ENCODE measurements at places on chromosomes 16 and 17.

GRCh38 chr16:25045696-25046381 is 30.7 kb upstream of the ARHGAP17 start:
- peak; percentile 74 for DNase-seq
- H3K36me3 ChIP-seq: no peaks in the 10 kb centered on the region
- peaks cover 36% of the 10 kb centered on the region for H3K4me1 ChIP-seq
- H3K4me3 ChIP-seq: no peak overlapping the region

DNA sequence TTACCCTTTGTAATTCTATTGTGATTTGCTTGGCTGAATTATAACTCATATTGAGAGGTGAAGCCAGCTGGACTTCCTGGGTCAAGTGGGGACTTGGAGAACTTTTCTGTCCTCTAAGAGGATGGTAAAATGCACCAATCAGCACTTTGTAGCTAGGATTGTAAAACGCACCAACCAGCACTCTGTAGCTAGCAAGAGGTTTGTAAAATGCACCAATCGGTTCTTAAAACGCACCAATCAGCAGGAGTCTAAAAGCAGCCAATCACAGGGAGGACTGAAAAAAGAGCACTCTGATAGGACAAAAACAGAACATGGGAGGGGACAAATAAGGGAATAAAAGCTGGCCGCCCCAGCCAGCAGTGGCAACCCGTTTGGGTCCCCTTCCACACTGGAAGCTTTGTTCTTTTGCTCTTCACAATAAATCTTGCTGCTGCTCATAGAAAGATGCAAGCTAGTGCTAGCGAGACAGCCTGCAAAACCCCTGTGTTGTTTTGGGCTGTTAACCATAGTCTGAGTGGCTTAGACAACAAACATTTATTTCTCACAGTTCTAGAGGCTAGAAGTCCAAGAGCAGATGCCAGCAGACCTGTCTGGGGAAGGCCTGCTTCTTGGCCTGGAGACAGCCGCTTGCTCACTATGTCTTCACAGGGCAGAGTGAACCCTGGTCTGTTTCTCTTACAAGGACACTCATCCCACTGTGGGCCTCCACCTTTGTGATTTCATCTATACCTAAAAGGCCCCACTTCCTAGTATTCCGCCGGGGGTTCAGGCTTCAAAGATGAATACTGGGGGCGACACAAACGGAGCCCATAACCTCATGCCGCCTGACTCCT is 39.0 kb upstream of the CRISPLD2 start:
- peaks cover 44% of the 10 kb centered on the region for H3K36me3 ChIP-seq
- H3K27me3 ChIP-seq: no peaks in the 10 kb centered on the region
- DNase-seq: no peak
- no peak overlapping the region for H3K27ac ChIP-seq

- no peak for DNase-seq
- no peak overlapping the region for H3K27ac ChIP-seq
Observed at GRCh38 chr16:5059386-5060072, 6.2 kb downstream of the C16orf89 start.

DNA sequence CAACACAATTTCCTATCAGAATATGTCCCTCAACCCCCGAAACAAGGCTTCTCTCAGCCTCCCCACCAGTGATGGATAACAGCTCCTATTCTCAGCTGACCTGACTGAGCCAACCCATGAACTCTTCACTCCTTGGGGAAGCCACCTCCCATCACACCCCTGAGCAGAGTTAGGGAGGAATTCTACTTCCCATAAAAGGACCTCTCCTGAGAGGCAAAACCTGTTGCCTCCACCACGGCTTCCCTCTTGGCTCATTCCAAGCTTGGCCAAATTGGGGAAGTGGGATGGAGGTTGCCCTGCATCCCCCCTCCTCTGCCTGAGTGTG is 5.7 kb upstream of the RASL10B start:
- H3K4me1 ChIP-seq: no peaks in the 10 kb centered on the region
- no peak for DNase-seq
- peaks cover 66% of the 10 kb centered on the region for H3K36me3 ChIP-seq
- H3K4me3 ChIP-seq: no peak overlapping the region
- H3K27me3 ChIP-seq: no peaks in the 10 kb centered on the region

DNA sequence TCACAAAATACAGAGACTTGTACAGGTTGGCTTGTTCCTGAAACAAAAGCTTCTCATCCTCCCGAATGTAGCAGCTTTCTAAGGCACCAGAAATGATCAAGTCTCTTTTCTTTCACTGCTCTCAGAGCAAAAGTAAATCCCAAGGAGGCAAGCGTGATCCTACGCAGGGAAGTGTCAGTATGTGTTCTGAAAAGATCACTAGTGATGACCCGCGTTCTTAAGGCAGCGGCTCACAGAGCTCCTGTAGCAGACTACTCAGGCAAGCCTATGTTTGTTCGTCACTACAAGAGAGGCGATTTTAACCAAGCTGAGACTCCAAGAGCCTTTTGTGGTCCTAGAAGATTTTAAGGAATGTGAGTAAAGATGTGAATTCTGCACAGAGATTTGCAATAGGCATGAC is 34.5 kb downstream of the WIPI1 start:
- H3K4me1 ChIP-seq: no peaks in the 10 kb centered on the region
- H3K4me3 ChIP-seq: no peak overlapping the region
- H3K27ac ChIP-seq: no peak overlapping the region
- H3K27me3 ChIP-seq: peaks cover 10% of the 10 kb centered on the region
- DNase-seq: no peak
- H3K36me3 ChIP-seq: no peaks in the 10 kb centered on the region

- H3K36me3 ChIP-seq: no peaks in the 10 kb centered on the region
- DNase-seq: no peak
Observed at GRCh38 chr17:53032861-53033271, 789.9 kb upstream of the KIF2B start.

DNA sequence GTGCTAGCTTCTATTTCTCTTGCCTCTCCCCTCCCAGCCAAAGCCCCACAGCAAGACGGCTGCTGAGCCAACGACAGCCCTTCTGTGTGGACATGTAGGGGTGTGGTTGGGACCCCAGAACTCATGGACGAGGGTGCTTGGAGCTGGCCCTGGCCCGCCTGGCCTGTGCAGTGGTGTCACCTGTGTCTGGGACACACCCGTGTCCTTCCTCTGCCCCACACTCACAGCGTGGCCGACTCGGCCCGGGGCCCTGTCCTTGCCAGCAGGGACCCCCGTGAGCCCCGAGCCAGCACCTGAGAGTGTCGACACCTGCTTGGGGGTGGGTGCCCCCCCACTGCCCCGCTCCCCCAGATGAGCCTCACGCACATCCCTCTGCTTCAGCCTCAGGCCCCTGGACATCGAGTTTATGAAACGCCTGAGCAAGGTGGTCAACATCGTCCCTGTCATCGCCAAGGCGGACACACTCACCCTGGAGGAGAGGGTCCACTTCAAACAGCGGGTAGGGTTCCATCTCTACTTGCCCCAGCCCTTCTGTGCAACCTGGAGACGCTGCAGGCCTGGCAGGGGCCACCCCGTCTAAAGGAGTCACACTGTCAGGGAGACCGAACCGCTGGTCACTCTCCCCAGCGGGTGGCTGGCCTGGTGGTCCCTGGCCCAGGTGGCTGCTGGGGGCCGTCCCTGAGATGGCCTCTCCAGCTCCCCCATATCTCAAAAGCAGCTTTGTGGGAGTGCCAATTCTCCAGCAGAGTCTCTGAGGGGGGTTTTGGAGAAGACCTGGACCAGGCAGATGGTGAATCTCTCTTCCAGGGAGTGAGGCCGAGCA is 349.8 kb downstream of the SEC14L1 start:
- peaks cover 84% of the 10 kb centered on the region for H3K36me3 ChIP-seq
- DNase-seq: no peak
- H3K27me3 ChIP-seq: no peaks in the 10 kb centered on the region
- H3K4me3 ChIP-seq: no peak overlapping the region

- no peaks in the 10 kb centered on the region for H3K27me3 ChIP-seq
- H3K27ac ChIP-seq: peak overlapping the region; percentile 71
- DNase-seq: peak; percentile 55
Observed at GRCh38 chr17:82862737-82863382, 23.0 kb upstream of the ZNF750 start.

DNA sequence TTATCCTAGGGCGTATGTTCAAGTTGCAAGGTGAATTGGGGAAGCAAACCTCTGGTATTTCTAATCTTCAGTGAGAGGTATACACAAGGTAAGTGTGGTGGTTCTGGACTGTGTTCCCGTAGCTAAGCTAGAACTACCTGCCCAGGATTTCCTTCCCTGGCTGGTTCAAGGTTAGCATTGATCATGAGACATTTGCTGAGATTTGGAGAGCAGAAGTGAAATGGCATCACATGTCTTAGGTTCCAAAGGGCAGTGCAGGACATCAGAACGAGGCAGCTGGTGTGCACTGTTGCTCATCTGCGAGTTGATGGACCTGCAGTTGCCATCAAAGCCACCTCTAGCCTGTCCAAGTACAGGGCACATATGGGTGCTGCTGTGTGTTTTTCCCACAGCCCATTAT is 95.2 kb downstream of the EMP2 start:
- H3K4me3 ChIP-seq: no peak overlapping the region
- H3K36me3 ChIP-seq: peaks cover 20% of the 10 kb centered on the region
- H3K27ac ChIP-seq: peak overlapping the region; percentile 61
- 0 out of 3 replicates have a peak, but pooled peaks cover 3% of the 10 kb centered on the region for H3K4me1 ChIP-seq
- H3K27me3 ChIP-seq: no peaks in the 10 kb centered on the region

GRCh38 chr17:33387406-33387805 is 94.3 kb upstream of the ASIC2 start:
- no peak overlapping the region for H3K4me3 ChIP-seq
- no peak for DNase-seq
- H3K36me3 ChIP-seq: no peaks in the 10 kb centered on the region
- no peak overlapping the region for H3K27ac ChIP-seq

DNA sequence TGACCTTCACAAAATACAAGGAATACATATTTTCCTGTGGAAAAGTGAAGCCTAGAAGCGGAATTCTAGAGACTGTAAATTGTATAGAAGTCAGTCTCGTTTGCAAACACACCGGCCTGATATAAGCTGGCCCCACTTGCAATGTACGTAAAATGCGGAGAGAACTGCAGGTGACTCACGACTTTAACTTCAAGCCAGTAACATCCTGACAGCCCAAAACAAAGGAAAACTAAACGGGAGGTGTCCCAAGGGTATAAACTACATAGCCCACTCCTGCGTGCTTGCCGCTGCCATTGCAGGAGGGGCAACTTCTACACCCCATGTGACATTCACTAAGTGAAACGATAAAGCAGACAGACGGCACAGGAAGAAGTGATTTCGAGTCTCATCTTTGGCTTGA is 101.6 kb downstream of the CYTH1 start:
- H3K36me3 ChIP-seq: peaks cover 33% of the 10 kb centered on the region
- H3K27me3 ChIP-seq: no peaks in the 10 kb centered on the region
- no peak for DNase-seq
- H3K4me3 ChIP-seq: no peak overlapping the region
- no peak overlapping the region for H3K27ac ChIP-seq
- no peaks in the 10 kb centered on the region for H3K4me1 ChIP-seq

DNA sequence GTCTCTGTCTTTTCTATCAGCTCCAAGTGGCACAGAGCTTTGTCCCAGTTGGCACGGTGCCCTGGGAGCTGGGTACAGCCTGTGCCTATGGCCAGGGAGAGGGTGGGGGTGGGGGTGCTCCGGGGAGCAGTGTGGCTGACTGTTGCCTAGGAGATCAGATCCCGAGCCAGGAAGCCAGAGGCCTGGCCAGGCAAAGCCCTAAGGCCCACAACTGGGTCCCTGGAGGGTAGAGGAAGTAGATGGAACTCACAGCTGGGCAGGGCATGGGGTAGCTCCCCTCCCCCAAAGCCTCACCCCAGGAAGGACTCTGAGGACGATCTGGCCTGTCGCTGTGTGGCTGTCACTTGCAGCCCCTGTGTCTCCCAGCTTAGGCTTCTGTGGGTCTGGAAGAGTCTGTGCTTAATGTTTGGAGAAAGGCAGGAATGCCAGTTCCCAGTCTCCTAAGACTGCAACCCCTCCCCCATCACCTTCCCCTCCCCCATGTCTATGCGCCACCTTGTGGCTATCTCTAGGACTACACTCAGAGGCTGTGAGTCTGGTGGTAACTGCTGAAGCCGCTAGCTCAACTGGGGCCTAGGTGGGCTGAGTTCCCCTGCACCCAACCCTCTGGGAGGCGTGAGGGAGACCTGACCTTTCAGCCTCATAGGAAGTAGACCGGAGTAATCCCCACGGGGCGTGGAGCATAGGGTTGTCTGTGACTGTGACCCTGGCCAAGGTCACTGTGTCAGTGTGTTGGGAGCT is 12.6 kb downstream of the THRA start:
- peaks cover 37% of the 10 kb centered on the region for H3K36me3 ChIP-seq
- H3K4me1 ChIP-seq: peaks cover 62% of the 10 kb centered on the region
- H3K27me3 ChIP-seq: no peaks in the 10 kb centered on the region
- H3K4me3 ChIP-seq: no peak overlapping the region
- peak; percentile 71 for DNase-seq

DNA sequence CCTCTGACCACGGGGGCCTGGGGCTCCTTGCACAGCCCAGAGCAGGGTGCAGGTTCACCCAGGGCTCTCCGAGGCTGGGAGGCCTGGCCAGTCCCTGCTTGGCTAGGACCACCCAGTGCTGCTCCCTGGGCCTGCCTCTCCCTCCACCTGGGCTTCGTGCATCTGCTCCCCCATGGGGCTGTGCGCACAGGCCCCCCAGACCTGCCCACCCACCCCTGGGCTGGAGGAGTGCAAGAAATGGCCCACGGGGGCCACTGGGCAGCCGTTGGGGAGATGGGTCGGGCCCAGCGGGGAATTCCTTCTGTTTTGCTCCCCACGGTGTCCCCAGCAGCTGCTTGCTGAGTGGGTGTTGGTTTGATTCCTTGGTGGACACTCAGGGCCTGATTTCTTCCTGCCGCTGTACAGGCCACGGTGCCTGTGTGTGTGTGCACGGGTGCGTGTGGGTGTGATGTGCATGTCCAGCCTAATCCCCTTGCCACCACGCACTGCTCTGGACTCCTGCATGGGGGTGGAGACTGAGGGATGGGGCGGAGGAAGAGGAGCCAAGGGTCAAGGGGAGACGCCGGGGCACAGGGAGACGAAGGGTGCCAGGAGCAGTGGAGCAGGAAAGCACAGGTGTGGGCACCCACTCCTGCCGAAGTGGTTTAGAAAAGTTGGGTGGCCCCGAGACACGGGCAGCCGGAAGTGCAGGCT is 8.5 kb downstream of the PRSS27 start:
- DNase-seq: no peak
- H3K36me3 ChIP-seq: peaks cover 18% of the 10 kb centered on the region
- peaks cover 19% of the 10 kb centered on the region for H3K27me3 ChIP-seq
- H3K4me1 ChIP-seq: peaks cover 54% of the 10 kb centered on the region

DNA sequence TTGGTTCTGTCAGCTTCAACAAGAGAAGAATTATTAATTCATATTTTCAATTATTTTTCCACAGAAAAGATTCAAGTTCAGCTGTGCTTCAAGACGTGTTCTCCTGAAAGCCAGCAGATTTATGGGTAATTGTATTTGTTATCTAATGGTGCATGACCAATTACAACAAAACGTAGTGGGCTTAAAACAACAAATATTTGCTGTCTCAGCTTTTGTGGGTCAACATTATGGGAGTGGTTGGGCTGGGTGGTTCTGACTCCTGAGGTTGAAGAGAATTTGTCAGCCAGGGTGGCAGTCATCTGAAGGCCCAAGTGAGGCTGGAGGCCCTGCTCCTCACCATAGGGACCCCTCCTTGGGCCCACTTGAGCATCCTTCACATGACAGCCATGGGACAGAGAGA is 24.1 kb upstream of the KREMEN2 start:
- peaks cover 6% of the 10 kb centered on the region for H3K4me1 ChIP-seq
- no peak overlapping the region for H3K27ac ChIP-seq
- no peak for DNase-seq
- H3K36me3 ChIP-seq: peaks cover 50% of the 10 kb centered on the region

- peak; percentile 67 for DNase-seq
- H3K27ac ChIP-seq: peak overlapping the region; percentile 69
- H3K36me3 ChIP-seq: peaks cover 18% of the 10 kb centered on the region
Observed at GRCh38 chr17:1484676-1485422, 7.6 kb downstream of the MYO1C start.
